ENCODE measurements at places on chromosomes 6 and 20.

DNA sequence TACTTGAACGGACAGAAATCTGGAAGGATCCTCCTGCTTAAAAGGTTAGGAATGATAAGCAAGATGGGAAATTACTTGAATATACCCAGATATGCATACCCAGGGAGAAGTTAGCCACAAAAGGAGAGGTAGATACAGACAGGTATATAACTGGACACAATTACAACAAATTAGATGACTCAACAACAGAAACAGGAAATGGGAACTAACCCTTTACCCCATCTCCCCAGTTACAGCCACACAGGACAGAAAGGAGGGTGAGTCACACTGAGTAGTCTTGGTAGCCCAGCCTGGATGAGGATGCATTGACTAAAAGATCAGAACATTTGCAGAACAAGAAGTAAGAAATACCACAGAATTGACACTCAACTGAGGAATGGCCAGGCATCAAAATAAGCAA lies 61.2 kb downstream of the C6orf52 start:
- no peak for DNase-seq

DNA sequence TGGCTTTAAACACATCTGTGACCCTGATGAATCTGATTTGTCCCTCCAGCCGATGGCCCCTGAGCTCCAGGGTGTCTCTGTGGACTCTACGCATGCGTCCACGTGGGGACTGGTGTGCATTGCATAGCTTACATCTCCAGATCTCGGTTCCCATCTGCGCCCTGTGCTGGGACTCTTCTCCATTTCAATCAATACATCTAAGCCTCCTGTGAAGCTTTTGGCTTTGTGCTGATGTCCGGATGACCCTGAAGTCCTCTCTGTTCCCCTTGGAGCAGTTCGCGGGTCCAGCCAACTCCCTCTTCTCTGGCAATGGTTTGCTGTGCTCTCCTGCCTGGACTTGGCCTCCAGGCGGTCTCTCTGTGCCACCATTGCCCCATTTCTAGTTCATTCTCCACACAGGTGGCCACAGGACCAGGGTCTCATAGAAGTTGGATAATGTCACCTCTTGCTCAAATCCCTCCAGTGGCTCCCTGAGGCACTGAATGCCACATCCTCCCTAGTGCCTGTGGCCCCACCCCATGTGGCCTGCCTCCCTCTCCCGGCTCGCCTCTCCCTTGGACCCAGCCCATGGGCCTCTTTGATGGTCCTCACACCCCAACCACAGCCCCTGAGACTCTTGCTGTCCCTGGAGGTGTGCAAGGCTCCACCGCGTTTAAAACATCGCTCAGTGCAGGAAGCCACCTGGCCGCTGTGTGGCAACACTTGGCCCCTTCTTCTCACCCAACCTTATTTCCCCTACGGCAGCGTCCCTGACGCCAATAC lies 155.4 kb downstream of the SYCP2 start:
- DNase-seq: no peak

- DNase-seq: no peak
Measured at GRCh38 chr6:31203345-31203979, 33.0 kb upstream of the POU5F1 start.

DNA sequence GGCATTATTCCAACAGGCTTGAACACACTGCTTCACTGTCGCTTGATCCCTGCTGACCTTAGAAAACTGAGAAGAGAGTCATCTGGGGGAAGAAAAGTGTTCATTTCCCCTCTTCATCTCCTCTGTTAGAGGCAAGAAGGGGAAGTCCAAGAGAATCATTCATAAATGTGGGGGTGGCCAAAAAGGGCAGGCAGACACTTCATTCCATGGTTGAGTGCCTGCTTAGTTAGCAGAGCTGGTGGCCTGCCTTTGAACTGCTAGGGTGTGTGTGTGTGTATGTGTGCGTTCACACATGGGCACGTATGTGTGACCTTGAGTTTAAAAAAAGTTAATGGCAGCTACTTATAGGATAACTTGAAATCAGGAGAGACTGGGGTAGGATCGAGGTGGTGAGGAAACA lies 39.4 kb upstream of the RFPL4B start:
- DNase-seq: no peak

Measured in midbrain (tissue), 1 donor.